NCI-H1694 treated with DMSO at 0.1 percent for 48 hours (cell line): ENCODE measurements at places on chromosomes 6 and 20.
A peak's percentile ranks its signal among the peaks of the same experiment; 100 is the strongest.

DNA sequence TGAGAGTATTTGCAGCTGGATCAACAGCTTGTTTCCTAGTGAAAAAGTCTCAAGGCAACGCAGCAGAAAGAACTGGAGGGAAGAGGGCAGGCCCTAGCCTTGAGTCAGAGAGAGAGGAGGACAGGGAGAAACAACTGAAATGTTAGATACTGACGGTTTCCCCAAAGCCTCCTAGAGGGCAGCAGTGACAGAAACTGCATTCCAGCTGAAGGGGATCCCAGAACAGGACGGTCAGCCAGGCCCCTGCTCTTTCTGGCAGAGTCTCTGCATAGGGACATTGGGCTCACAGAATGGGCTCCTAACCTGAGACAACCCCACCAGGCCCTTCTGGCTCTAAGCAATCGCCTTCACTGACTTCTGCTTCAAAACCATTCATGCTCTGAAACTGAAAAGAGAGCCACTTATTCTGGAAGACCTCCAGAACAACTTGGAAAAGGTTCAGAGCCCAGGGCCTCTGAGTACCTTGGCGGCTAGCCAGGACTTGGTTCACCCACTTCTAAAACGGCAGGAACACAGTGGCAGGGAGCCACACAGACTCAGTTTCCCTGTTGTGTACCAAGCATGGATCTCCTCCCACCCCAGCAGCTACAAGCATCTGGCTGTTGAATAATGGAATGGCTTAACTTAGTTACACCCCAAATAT, 72.9 kb downstream of the PSMB1 start:
- DNase-seq = no peak

GRCh38 chr6:43749461-43749860, 20.6 kb upstream of the VEGFA start:
- no peak for DNase-seq

DNA sequence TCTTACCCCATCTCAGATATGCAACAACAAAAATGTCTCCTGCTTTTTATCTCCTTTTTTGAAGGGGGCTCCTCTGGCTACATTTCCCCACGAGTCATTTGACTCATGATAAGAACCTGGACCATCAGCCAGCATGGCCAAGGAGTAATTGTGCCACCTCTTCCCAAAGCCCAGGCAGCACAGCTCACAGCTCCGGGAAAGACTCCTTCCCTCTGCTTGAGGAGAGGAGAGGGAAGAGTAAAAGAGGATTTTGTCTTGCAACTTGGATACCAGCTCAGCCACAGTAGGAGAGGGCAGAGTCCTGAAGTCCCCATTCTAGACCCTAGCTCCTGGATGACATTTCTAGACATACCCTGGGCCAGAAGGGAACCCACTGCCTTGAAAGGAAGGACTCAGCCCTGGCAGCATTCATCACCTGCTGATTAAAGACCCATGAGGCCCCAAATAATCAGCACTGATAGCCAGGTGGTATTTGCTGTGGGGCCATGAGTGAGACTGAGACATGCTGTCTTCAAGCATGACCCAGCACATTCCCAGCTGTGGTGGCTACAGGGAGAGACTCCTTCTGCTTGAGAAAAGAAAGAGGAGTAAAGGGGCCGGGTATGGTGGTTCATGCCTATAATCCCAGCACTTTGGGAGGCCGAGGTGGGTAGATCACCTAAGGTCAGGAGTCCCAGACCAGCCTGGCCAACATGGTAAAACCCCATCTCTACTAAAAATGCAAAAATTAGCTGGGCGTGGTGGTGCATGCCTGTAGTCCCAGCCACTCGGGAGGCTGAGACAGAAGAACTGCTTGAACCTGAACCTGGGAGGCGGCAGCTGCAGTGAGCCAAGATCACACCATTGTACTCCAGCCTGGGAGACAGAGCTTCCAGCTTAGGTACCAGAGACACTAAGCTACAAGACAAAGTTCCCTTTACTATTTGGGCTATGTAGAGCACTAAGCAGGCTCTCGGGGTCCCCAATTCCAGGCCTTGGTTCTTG, 28.1 kb downstream of the NCOA6 start:
- no peak for DNase-seq

DNA sequence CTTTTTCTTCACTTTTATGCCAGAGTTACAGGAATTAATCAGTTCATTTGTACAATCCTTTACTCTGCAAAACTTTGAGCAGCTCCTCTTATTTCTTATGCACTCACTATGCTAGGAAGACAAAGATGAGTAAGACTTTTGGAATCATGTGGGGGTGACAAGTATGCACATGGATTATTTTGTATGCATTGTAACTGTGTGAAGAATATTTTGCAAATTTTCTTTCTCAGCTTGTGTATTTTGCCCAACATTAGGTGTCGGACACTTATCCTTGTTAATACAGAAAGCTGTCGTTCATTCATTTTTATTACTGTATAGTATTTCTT, 88.6 kb downstream of the PPP1R14C start:
- DNase-seq = no peak

DNA sequence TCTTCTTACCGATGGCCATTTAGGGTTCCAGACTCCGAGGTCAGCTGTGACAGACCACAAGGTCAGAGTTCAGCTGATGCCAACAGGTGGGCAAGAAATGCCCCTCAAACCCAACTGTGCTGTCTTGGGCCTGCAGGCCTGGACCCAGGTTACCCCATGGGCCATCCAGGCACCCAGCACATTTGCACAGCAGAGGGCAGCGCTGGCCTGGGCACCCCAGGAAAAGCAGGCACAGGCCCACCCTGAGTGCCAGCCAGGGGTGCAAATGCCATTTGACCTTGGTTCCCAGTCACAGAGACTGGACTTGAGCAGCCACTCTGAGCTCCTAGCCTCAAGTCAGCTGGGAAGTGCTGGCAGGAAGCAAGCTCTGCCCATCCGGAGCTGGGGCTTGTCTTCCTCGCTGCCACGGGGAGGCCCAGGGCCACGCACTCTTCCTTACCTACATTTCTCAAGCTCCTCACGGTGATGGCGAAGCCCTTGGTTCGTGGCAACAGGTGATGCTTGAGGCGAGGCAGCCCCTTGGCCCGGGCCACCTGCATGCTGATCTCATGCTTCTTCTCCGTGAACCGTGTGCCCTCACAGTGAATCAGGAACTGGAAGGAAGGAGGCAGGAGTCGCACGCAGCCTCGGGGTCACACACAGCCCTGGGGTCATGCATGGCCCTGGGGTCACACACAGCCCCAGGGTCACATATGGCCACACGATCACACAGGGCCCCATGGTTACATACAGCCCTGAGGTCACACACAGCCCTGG, 120.8 kb downstream of the AGPAT4 start:
- DNase-seq = no peak

GRCh38 chr6:64225503-64225902, 589.9 kb downstream of the PHF3 start:
- peak; percentile 34 for DNase-seq
